Stimulated activated CD8-positive, alpha-beta memory T cell treated with anti-CD3 and anti-CD28 coated beads, Interleukin-7, amount 100 ng/mL, for 24 hours (primary cell): ENCODE measurements at places on chromosomes 7 and 10.

- DNase-seq: no peak
Observed at GRCh38 chr7:94660006-94660405, 4.1 kb upstream of the SGCE start.

- no peak for DNase-seq
Observed at GRCh38 chr10:118745056-118745455, 9.7 kb downstream of the CACUL1 start.

DNA sequence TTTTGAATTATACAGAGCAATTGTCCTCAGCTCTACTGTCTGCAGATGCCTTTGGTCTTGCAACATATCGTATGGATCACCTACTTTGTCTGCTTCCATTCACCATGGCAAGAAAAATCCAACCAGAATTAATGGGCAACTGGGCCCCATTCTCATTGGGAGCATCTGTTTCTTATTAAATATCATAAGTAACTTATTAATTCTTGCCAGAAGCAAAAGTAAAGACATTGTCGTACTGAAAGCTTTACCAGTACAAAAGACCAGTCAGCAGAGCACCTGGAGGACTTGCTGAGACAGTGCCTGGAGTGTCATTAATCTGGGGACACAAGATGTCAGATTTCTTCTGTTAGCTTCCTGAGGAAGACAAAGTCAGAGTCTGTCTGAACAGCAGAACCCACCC lies 404.5 kb downstream of the INHBA start:
- DNase-seq: no peak

GRCh38 chr7:150950496-150951180 lies 27.5 kb downstream of the KCNH2 start:
- DNase-seq: no peak
